Fibroblast of villous mesenchyme (primary cell): ENCODE measurements at places on chromosomes 12 and 14. TPM values are rescaled to one million over a fixed set of nuclear protein-coding genes. Genes with fewer than 3 reads are reported as not detected.

DNA sequence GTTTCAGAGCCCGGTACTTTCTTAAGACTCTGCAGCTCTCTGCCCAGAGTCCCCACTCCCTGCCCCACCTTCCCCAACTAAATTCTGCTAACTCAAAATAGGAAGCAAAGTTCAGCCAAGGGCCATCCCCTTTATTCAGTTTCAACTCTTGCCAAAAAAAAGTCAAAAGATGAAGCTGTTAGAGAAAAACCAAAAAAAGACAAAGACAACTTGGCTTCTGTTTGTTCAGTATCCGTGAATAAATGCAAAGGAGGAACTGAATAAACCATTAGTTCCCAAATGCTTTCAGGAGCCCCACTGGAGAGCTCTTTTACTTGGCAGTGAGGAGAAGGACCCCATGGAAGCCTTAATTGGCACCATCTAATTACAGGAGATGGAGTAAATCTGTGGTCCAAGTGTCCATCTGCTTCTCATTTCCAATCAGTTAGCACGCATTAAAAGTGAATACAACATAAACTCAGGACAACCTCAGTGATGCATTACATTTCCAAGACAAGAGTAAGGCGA is 155.4 kb upstream of the GZMB start:
- DNase-seq = no peak

GRCh38 chr12:111389635-111390034 is 16.1 kb upstream of the SH2B3 start:
- no peak for DNase-seq

Gene MYF5
- total RNA-seq = not detected in 2 replicates

- no peak for DNase-seq
Observed at GRCh38 chr12:30345744-30346471, 349.8 kb downstream of the IPO8 start.

Gene GPR162
- 2.6 and 3.0 TPM in 2 replicates for total RNA-seq

DNA sequence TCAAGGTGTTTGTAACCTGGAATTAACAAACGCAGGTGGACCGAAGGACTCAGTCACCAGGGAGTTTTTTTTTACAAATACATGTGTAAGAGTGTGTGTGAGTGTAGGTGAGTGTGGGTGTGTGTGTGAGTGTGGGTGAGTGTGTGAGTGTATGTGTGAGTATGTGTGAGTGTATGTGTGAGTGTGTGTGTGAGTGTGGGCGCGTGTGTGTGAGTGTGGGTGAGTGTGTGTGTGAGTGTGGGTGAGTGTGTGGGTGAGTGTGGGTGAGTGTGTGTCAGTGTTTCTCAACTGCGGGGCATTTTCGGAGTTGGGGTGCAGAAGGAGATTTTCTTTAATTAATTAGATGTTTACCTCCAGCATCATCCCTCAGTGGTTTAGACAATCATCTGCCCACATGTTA is 1178.8 kb downstream of the VRK1 start:
- DNase-seq = no peak

GRCh38 chr14:32720927-32721326 is 217.8 kb upstream of the NPAS3 start:
- DNase-seq = no peak

- DNase-seq = peak; percentile 34
Observed at GRCh38 chr12:63802012-63802608, 22.4 kb downstream of the RXYLT1 start.

- DNase-seq = no peak
Observed at GRCh38 chr14:63443361-63443760, 99.8 kb downstream of the PPP2R5E start.

DNA sequence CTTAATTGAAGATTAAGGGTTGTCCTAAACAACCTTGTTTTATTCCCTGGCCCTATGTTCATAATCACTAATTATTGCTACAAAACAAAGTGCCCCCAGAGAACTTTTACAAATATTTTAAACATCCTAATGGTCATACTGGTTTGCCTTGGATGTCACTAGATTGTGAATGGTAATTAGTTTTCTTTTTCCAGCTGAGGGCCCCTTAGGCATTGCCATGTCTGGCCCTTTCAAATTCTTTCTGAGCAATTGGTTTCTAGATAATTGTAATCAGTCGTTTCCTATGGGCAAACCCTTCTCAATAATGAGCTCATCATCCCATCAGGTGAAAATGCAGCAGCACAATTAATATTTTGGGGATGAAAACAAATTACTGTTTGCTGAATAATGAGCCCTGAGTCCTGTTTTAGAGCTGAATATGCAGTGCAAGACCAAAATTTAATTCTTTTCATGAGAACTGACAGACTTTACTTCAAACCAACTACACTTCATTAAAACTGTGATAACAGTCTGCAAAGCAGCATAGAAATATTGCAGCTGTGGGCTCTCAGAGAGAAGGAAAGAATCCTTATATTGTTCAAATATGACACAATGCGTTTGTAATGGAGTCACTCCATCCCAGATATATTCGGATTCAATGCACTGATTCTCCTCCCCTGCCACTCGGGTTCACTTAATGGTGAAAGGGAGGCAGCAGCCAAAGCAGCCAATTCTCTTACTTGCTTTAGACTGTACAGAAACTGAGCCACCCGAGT is 67.7 kb upstream of the ARHGAP5 start:
- DNase-seq = no peak

DNA sequence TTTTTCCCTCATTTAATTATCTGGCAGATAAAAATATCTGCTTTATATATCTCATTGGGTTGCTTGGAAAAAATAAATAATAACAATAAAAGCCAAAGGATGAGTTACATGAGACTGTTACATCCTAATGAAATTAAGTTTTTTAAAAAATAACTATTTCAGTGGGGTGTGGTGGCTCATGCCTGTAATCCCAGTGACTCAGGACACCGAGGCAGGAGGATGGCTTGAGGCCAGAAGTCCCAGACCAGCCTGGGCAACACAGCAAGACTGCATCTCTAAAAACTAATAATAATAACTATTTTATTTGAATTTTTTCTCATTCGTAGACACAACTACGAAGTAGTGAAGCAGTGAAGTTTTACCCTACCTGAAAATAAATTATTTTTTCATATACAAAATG is 103.3 kb downstream of the BCAT1 start:
- DNase-seq = no peak

DNA sequence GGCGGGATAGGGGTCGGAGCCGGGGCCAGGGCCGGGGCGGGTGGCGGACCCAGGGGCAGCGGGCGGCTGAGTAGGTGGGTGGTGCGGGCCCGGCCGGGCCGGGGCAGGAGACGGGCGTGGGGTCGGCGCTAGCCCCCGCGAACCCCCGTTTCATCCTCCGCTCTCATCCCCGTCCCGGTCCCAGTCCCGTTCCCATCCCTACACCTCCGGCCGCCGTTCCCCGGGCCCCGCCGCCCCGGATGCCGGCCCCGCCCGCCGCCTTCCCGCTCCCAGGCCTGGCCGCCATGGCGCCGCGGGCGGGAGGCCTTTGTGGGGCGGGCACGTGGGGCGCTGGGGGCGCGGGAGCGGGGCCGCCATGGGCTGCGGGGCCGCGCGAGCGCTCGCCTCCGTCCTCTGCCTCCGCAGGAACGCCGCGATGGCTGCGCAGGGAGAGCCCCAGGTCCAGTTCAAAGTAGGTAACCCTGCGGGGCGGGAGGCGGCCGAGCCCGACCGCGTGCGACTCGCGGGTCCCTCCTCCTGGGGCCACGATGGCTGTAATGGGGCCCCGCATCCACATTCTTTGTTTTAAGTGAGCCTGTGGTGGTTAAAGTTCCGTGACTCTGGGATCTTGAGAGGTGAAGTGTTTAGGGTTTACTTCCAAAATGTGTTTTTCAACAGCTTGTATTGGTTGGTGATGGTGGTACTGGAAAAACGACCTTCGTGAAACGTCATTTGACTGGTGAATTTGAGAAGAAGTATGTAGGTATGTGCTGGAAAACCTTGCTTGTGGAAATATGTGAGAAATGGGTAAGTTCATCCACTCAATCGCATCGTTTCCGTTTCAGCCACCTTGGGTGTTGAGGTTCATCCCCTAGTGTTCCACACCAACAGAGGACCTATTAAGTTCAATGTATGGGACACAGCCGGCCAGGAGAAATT is 572 bp downstream of the RAN start:
- peak; percentile 30 for DNase-seq

GRCh38 chr12:1581973-1582708 is 12.2 kb downstream of the FBXL14 start:
- no peak for DNase-seq

DNA sequence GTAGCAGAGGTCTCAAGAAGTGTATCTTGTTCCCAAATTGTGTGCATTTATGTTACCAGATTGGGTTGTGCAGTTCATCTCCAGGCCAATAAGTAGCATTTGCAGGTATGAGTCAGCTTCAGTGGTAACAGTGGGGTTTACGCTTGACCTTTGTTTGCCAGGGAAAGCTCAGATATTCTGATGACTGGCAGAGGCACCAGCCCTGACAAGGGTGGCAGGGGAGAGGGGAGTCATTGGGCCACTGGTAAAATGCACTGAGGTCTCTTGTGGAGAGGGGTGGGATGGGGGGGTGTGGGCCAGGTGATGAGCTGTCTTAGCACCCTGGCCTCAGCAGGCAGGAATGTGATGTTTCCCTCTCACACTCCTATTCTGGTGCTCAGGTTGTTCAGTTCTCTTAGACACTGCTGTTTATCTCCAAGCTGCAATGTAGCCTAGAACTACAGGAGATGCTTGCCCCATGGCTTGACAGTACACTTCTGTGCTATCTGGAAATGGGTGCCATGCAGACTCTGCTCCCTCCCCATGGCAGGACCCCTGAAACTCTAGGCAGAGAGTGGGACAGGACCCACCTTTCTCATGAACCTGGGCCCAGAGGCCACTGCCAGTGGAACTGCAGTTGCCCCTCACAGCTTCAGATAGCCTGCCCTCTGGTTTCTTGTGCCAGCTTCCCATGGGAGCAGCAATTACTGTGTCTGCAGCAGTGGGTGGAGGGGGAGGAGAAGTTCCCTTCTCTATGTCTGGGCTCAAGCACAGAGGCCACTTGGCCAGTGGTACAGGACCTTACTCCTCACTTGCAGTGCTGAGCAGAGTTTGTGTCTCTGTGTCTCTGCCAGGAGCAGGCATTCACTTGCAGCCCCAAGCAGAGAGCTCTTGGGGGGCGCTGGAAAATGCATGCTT is 31.9 kb downstream of the USP15 start:
- DNase-seq = no peak

DNA sequence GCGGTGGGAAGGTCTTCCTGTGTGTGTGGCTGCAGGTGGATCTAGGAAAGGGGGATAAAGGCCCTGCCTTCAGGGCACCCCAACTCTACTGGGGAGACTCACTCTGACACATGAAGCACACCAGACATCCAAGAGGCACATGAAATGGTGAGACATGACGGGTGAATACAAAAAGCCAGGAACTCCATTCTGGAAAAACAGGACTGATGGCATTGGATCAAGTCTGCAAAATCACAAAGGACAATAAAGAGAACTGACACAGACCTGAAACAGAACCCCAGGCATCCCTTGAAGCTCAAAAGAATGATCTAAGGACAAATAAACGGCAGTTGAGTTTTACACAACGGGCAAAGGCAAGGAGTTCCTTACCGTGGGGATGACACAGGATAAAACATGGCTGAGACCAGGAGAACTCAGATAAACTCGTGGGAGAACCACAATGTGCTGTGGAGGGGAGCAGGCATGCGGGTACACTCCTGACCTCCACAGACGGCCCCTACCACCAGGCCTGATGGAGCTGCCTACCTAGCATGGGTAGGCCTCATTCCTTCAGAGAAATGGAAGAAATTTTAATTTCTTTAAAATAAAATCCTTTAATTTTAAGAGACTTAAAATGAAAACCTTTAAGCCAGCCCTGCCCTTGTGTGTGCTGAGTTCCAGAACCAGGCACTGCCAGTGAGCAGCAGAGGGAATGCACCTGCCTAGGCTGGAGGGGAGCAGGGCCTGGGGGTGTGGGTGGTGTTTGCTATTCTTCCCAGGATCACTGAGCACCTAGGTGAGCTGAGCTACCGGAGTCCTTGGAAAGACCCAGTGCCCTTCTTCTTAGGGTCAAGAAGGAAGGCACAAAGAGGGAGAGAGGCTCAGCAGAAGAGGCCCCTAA is 100.1 kb downstream of the SINHCAF start:
- DNase-seq = no peak

- DNase-seq = peak; percentile 91
Observed at GRCh38 chr14:24965934-24966578, 83.9 kb downstream of the STXBP6 start.

Gene SLC25A21
- total RNA-seq = 0.97 and 1.3 TPM in 2 replicates

DNA sequence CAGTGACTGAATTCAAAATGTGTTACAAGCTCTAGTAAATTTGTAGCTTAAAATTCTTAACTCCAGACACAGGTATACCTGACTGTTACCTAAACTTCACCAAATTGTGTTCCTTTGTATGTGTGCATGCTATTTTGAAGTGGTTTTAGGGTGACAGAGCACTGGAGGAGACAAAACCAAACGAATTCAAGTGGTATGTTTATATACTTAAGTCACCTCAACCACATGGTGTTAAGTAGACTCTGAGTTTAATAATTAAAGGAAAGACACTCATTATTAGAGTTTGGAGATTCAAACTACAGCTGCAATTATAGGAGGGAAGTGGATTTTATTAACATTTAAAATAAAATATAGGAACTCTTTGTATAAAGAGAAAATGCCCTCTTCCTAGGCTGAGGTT is 84.3 kb downstream of the PLCZ1 start:
- DNase-seq = no peak

DNA sequence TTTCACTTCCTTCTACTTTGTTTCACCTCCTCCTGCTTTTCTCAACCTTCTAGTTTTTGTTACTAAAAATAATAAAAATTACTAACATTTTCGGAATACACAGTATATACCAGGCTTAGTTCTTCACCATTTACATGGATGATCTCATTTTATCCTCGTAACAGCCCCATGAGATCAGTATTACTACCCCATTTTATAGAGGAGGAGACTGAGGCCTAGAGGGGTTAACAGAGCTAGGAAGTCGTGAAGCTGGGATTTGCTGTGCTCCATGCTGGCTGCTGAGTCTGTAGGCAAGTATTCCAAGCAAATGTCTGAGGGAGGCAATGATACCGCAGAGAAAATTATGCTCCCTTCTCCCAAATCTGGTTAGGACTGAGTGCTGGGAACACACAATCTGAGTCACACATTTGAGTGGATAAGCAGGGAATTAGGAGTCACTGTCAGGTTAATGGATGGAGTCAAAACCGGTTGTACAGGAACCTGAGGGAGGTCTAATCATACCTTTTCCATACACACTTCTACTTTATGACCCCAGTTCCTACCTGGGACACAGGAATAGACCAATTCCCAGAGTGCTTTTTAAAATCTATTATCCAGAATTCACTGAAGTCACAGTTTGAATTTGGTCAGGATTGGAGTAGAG is 51.1 kb downstream of the ZFYVE26 start:
- DNase-seq = no peak

DNA sequence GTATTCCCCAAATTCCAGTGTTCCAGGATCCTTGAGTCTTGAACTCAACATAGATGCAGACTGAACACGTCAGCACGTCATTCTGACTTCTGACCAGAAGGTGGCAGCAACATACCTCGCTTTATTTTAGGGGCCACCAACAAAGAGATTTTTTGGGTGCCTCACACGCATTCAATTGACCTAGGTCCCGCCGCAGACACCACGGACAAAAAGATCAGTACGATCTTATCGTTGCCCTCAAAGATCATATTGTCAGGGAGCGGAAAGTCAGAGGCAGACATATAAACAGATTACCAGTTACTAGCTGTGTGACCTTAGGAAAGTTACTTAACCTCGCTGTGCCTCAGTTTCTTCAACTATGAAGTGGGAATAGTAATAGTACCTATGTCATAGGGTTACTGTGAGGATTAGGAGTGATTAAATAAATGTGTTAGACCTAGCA is 6.5 kb upstream of the PRPH start:
- peak; percentile 58 for DNase-seq
